ENCODE measurements at places on chromosomes 4 and X.

DNA sequence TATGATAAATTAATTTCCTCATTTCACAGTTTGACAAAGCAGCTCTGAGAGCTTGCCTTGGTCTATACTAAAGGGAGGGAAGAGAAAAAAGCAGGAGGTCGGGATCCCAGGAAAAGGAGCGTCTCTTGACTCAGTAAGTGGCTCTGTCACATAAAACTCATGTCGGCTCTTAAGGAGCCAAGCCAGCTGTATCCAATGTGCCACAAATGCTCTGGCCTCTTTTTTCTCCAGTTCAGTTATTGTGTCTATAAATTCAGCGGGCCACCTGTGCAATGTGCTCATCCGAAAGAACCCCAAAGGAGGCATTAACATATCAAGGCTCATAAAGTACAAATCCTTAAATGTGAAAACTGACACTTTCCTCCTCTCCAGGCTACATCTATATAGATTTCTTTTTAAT, 337.7 kb upstream of the FAM241A start:
- no peaks in the 10 kb centered on the region for H3K4me1 ChIP-seq
- no peak for DNase-seq
- H3K4me3 ChIP-seq: no peak overlapping the region

- peak overlapping the region; percentile 43 for H3K27ac ChIP-seq
- H3K27me3 ChIP-seq: no peaks in the 10 kb centered on the region
- H3K36me3 ChIP-seq: no peaks in the 10 kb centered on the region
- H3K4me3 ChIP-seq: peak overlapping the region; percentile 21
- no peak for DNase-seq
- peaks cover 6% of the 10 kb centered on the region for H3K4me1 ChIP-seq
These were observed 3.4 kb upstream of the PNMA5 start for GRCh38 chrX:152997337-152997736.

GRCh38 chrX:87067795-87068369, 449.7 kb upstream of the KLHL4 start:
- no peak for DNase-seq
- no peak overlapping the region for H3K4me3 ChIP-seq
- H3K27me3 ChIP-seq: no peaks in the 10 kb centered on the region

- no peaks in the 10 kb centered on the region for H3K27me3 ChIP-seq
- H3K36me3 ChIP-seq: no peaks in the 10 kb centered on the region
- no peak for DNase-seq
- no peaks in the 10 kb centered on the region for H3K4me1 ChIP-seq
- H3K27ac ChIP-seq: peak overlapping the region; percentile 50
These were observed 52.9 kb upstream of the TRPC5OS start for GRCh38 chrX:111823128-111823527.

DNA sequence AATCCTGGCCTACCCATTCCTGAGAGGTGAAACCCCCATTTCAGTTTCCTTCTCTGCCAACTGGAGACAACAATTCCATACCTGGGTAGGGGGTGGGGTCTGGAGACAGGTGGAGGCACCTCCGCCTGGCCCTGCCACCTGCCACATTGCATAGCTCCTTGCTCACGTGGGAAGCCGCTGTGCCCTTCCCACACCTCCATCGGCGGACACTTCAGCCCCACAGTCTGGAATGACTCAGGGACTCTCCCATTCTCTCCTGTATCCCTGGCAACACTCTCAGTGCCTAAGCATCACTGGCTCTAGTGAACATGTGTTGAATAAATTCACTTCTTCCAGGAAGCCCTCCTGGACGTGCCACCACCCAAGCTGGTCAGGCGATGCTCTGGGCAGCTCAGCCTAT, 21.7 kb downstream of the PPP2R2C start:
- no peak for DNase-seq
- no peak overlapping the region for H3K4me3 ChIP-seq
- peaks cover 10% of the 10 kb centered on the region for H3K27me3 ChIP-seq
- no peak overlapping the region for H3K27ac ChIP-seq
- no peaks in the 10 kb centered on the region for H3K36me3 ChIP-seq
- no peaks in the 10 kb centered on the region for H3K4me1 ChIP-seq

DNA sequence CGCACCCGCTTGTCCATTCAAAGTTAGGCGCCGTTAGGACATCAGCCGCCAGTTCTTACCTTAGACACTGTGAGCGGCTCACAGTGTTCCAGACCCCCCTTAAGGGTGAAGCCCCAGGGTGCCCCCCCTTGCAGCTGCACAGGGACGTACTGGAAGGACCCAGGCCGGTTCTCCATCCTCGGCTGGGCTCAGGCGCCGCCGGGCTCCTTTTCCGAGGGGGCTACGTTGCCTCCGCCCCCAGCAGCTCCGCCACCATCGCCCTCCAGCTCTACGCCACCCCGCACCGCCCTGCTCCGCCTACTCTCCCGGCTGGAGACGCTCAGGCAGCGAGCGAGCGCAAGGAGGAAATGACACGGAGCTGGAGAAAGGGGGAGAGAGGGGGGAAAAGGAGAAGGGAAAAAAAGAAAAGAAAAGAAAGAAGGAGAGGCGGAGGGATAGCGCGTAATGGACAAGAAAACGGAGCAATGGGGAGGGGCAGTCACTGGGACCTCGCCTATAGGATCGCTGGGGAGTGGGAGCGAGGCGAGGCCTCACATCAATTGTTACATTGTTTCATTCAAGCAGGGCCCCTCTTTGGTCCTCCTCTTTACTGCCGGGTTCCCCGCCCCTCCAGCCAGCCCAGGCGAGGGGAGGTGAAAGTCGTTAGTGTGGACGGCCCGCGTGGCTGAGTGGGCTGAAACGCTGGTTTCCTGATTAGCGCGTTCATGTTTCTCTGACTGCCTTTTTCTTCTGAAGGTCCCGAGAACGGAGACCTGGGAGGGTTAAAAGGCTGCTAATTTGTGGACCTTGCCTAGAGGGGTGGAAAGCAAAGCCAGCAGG, at the start of gene SHROOM4:
SHROOM4 (minus strand) TSS at position 352 of the 819 bp plus-strand sequence; CDS start at position 176, 176 bp downstream.
- DNase-seq: no peak
- no peak within 1 kb of the TSS for H3K4me3 ChIP-seq
- no peak within 1 kb of the TSS for H3K27ac ChIP-seq
- peaks cover 3% of the 10 kb centered on the region for H3K4me1 ChIP-seq
- no peaks in the 10 kb centered on the region for H3K36me3 ChIP-seq

GRCh38 chr4:48779095-48779997, 733 bp downstream of the FRYL start:
- H3K36me3 ChIP-seq: peaks cover 12% of the 10 kb centered on the region
- no peaks in the 10 kb centered on the region for H3K27me3 ChIP-seq
- peaks cover 35% of the 10 kb centered on the region for H3K4me1 ChIP-seq
- H3K27ac ChIP-seq: peak overlapping the region; percentile 91

All from activated CD8-positive, alpha-beta memory T cell treated with anti-CD3 and anti-CD28 coated beads, Interleukin-2, amount 10 ng/mL, durations not matched to agents 7 days and 5 days (primary cell).